Activated T-helper 2 cell treated with anti-CD3 and anti-CD28 coated beads, Interferon-gamma antibody, Interleukin-2, Interleukin-4, amounts not matched to agents 10 μg/mL and 5 μg/mL and 100 μg/mL, durations not matched to agents 14 hours and 24 hours and 36 hours (primary cell): ENCODE measurements at places on chromosomes 5 and 9.

DNA sequence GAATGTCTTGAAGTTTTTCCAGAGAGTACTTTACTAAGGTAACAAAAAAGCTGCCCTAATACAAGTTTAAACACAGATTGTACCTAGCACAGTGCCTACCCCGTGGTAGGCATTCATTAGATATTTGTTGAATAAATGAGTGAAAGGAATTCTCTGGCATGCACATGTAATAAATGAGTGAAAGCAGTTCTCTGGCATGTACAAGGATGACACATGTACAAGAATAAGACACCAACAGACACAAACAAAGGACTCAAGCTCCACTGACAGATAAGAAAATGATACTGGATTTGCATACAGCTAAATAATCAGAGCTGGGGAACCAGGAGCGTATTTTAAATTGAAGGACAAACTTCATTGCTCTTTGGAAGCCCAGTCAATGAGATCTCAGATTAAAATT is 535.8 kb downstream of the EFNA5 start:
- H3K4me3 ChIP-seq, result no peak overlapping the region
- no peak overlapping the region for H3K27ac ChIP-seq
- no peak for DNase-seq
- no peaks in the 10 kb centered on the region for H3K36me3 ChIP-seq

DNA sequence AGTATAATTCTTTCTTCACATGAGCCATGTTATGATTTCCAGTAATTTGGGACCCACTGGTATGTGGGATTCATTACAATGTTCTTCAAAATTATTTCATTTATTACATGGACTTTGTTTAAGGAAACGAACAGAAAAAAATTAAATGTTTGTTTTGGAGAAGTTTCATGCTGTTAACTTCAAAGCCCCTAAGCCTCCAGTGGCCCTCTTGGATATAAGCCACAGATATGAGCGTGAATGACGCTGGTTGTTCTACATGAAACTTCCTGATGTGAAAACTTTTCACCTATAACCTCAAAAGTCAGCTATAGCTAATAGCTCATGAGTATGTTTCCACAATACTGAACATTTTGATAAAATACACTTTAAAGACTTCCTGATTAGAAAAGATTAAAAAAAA is 334.2 kb downstream of the PDE4D start:
- no peak for DNase-seq
- no peaks in the 10 kb centered on the region for H3K27me3 ChIP-seq
- no peak overlapping the region for H3K4me3 ChIP-seq
- no peaks in the 10 kb centered on the region for H3K4me1 ChIP-seq
- no peak overlapping the region for H3K27ac ChIP-seq

GRCh38 chr5:94811331-94811730 is 192.9 kb downstream of the SLF1 start:
- no peaks in the 10 kb centered on the region for H3K4me1 ChIP-seq
- H3K27me3 ChIP-seq, result peaks cover 20% of the 10 kb centered on the region
- no peak overlapping the region for H3K4me3 ChIP-seq
- no peak for DNase-seq
- H3K27ac ChIP-seq, result no peak overlapping the region

DNA sequence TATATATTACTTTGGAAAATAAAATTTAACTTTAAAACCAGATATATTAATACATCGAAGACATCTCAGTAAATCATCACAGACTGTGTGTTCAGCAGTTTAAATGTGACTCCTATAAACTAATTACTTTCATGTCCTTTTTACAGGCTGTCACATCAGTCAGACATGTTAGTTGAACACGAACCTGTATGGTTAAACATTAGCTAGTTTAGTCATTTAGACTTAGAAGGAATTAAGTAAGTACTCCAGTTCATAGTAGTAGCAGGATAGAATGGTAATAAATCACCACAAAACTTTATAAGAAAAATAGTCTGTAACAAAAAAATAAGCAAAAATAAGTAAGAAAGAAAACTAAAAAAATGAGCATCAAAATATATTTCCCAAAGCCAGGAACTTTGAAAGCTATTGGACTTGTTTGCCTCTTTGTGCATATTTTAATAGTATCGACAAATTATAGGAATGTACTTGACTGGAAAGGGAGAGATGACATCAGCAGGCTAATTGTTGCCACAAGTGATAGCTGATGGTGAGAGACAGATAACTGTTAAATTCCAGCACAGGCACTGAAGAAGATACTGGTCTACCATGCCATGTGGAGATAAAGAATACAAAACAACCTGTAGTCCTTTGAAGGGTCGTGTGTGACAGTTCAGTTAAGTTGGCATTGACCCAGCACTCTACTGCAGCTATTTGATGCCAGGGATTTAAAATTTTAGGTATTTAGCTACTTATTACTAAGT is 83.9 kb downstream of the RIC1 start:
- H3K27ac ChIP-seq, result no peak overlapping the region
- H3K27me3 ChIP-seq, result no peaks in the 10 kb centered on the region
- H3K4me1 ChIP-seq, result peaks cover 4% of the 10 kb centered on the region
- H3K4me3 ChIP-seq, result no peak overlapping the region
- H3K36me3 ChIP-seq, result peaks cover 88% of the 10 kb centered on the region

GRCh38 chr9:99389087-99390033 is 167.3 kb downstream of the SEC61B start:
- DNase-seq, result no peak
- peaks cover 5% of the 10 kb centered on the region for H3K27me3 ChIP-seq
- no peak overlapping the region for H3K4me3 ChIP-seq
- no peaks in the 10 kb centered on the region for H3K36me3 ChIP-seq
- no peak overlapping the region for H3K27ac ChIP-seq
- no peaks in the 10 kb centered on the region for H3K4me1 ChIP-seq

GRCh38 chr9:112173489-112174221 is 1.4 kb downstream of the SUSD1 start:
- peak overlapping the region; percentile 94 for H3K27ac ChIP-seq
- H3K4me3 ChIP-seq, result peak overlapping the region; percentile 85
- no peaks in the 10 kb centered on the region for H3K27me3 ChIP-seq
- no peak for DNase-seq
- H3K36me3 ChIP-seq, result peaks cover 28% of the 10 kb centered on the region
- H3K4me1 ChIP-seq, result peaks cover 60% of the 10 kb centered on the region

DNA sequence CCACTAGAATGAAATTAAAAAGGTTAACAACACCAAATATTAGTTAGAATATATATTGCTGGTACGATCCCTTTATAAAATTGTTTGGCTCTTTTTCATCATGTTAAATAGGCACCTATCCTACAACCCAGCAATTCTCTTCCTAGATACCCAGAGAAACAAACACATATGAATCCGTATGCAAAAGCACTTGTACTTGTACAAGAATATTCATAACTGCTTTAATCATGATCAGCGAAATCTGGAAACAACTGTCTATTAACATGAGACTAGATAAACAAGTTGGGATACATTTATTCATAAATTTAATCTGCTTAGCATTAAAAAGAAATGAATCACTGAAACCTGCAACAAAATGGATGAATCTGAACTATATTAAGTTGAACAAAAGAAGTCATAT is 113.7 kb upstream of the MAP1B start:
- DNase-seq, result no peak
- H3K27ac ChIP-seq, result no peak overlapping the region
- H3K27me3 ChIP-seq, result no peaks in the 10 kb centered on the region

- no peaks in the 10 kb centered on the region for H3K27me3 ChIP-seq
- no peaks in the 10 kb centered on the region for H3K36me3 ChIP-seq
- H3K4me1 ChIP-seq, result no peaks in the 10 kb centered on the region
Observed at GRCh38 chr5:92421942-92422341, 1038.8 kb upstream of the ARRDC3 start.

DNA sequence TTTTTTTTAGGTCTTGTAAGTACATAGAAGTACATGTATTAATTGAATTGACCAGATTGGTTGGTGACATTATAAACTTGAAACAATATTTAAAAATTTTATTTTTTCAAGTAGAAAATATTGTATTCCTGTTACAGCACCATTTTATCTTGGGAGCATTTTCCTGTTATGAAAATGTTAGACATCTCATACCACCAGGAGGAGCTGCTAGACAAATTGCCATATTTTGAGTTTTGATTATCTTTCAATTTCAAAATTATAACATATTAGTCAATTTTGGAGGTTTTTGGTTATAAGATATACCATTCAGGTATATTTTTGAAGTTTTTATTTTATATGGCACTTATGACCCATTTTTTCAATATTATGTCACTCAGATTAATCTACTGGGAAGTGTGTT is 84.4 kb downstream of the CNTLN start:
- no peaks in the 10 kb centered on the region for H3K27me3 ChIP-seq
- DNase-seq, result no peak
- H3K4me1 ChIP-seq, result no peaks in the 10 kb centered on the region

GRCh38 chr9:11312966-11313365 is 700.2 kb upstream of the PTPRD start:
- no peaks in the 10 kb centered on the region for H3K27me3 ChIP-seq
- no peak overlapping the region for H3K4me3 ChIP-seq
- no peak overlapping the region for H3K27ac ChIP-seq
- H3K4me1 ChIP-seq, result no peaks in the 10 kb centered on the region

GRCh38 chr5:38719916-38720315 is 125.9 kb upstream of the OSMR start:
- no peaks in the 10 kb centered on the region for H3K36me3 ChIP-seq
- no peak overlapping the region for H3K27ac ChIP-seq
- no peak overlapping the region for H3K4me3 ChIP-seq
- H3K27me3 ChIP-seq, result no peaks in the 10 kb centered on the region

DNA sequence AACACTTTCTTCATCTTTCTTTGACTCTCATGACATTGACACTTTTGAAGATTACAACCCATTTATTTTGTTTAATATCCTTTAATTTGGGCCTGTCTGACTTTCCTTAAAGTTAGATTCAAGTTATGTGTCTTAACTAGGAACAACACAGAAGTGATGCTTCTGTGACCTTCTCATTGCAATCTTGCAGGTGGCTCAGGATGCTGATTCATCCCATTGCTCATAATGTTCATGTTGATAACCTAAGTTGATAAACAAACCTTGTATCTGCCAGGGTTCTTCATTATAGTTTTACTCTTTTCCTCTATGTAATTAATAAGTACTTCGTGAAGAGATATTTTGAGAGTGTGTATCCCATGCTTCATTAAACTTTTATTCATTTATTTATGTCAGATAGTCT is 107.2 kb upstream of the SHB start:
- H3K27me3 ChIP-seq, result no peaks in the 10 kb centered on the region
